ENCODE measurements at places on chromosomes 5 and 9.
A peak's percentile ranks its signal among the peaks of the same experiment; 100 is the strongest.

DNA sequence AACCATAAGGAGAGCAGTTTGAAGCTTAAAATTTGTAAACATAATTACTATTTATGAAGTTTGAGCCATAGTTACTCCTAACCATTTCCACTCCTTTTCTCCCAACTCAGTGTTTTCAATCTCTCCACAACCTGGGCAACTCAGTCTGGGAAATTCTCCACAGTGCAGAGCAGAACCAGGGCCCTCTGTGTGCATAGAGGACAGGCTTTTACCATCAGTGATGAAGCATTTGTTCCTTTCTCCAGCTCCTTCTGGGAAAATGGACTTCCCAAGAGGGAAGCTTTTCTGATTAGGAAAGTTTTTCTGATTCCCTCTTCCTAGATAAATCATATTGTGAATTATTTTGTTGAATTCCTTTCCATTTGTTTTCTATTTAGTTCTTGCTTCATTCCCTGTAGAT lies 132.3 kb upstream of the MPDZ start:
- no peaks in the 10 kb centered on the region for H3K36me3 ChIP-seq
- H3K4me1 ChIP-seq = no peaks in the 10 kb centered on the region
- H3K27ac ChIP-seq = no peak overlapping the region
- H3K4me3 ChIP-seq = no peak overlapping the region

DNA sequence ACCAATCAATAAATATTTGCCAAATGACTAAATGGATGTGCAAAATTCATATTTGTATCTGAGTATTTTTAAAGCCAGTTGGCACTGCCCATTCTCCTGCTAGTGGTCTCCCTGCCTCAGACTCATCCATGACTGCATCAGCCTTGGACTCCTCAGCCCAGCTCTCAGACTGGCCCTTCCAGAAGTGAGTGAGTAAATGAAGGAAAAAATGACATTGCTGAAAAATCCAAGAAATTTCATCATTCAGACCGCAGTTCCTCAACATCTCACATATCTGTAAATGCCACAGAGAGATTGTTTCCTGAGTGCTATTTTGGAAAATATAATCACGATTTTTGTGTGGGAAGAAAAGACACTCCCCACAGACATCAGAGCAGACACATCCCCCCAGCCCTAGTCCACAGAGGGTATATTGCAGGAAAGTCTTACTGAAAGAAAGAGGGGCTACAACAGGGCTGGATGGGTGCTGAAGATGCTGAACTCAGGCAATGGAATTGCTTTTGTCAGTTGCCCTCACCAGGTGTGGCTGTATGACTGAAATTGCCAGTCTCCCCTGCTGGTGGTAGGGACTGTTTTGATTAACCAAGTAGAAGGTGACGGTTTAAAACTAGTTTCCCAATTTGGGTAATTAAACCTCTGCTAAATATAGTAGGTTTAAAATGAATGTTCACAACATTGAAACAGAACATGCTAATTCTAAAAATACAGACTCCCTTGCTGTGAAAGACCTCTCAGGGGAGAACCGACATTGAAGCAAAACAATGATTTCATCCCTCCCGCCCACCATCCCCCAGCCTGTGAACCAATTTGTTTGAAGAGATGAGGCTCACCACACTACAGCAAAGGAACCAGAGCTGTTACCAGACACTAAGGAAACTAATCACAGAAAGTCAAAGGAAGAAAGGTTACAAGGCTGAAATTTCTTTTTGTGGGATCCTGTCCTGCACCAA lies 158.8 kb downstream of the DEPDC1B start:
- no peaks in the 10 kb centered on the region for H3K27me3 ChIP-seq
- H3K4me3 ChIP-seq = no peak overlapping the region
- H3K27ac ChIP-seq = peak overlapping the region; percentile 18
- peak; percentile 13 for DNase-seq

DNA sequence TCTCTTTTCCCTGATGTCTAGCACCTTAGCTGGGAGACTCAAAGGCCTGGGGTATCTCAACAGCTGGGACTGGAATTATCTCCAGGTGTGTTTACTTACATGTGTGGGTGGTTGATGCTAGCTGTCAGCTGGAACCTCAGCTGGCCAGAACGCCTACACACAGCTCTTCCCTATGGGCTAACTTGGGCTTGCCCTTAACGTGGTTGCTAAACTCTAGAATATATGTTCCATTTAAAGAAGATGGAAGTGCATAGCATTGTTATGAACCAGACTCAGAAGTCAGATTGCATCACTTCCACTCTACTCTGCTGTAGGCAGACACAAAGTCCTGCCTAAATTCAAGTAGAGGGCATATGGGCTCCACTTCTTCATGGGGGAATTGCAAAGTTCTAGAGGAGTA lies 29.3 kb downstream of the SGCD start:
- H3K27me3 ChIP-seq = no peaks in the 10 kb centered on the region
- no peak overlapping the region for H3K27ac ChIP-seq
- H3K4me1 ChIP-seq = no peaks in the 10 kb centered on the region
- no peak overlapping the region for H3K4me3 ChIP-seq
- H3K36me3 ChIP-seq = no peaks in the 10 kb centered on the region
- no peak for DNase-seq

- no peaks in the 10 kb centered on the region for H3K27me3 ChIP-seq
- H3K4me1 ChIP-seq = no peaks in the 10 kb centered on the region
- H3K4me3 ChIP-seq = no peak overlapping the region
- DNase-seq = no peak
Measured at GRCh38 chr5:42467981-42468524, 44.8 kb downstream of the GHR start.

DNA sequence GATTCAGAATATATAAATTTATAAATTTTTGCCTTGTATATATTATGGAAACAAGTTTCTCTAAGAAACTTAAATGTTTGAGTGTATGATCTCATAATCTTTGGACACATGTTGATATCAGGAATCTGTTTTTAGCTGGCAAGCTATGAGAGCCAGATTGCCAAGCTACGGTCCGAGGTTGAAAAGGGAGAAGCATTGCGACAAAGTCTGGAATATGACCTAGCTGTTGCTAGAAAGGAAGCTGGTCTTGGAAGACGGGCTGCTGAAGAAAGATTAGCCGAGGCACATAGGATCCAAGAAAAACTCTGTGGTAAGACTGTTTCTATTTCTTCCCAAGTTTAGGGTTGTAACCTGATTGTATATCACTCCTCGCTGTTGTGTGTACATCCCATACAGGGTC lies 25.9 kb downstream of the CCDC171 start:
- no peaks in the 10 kb centered on the region for H3K4me1 ChIP-seq
- no peaks in the 10 kb centered on the region for H3K36me3 ChIP-seq
- no peak for DNase-seq
- H3K4me3 ChIP-seq = no peak overlapping the region

- no peak for DNase-seq
- no peak overlapping the region for H3K27ac ChIP-seq
- no peak overlapping the region for H3K4me3 ChIP-seq
- no peaks in the 10 kb centered on the region for H3K27me3 ChIP-seq
Measured at GRCh38 chr9:124291801-124292396, 34.1 kb downstream of the NEK6 start.

DNA sequence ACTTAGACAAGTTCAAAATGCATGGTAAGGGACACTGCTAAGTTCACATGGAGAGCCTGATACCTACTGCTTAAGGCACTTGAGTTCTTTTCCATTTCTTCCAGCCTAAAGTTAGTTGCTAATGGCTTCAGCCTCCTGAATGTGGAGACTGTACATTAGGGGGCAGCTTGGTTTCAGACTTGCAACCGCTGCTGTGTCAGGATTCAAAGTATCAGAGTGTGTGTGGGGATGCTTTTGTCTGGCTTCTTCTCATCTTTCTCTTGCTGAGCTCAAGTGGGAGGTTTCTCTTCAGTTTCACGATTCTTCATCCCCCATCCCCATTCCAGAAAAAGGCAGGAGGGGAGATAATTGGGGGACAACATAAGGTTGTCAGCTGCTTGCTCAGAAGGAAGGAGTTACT lies 49.4 kb downstream of the ATP10B start:
- no peaks in the 10 kb centered on the region for H3K36me3 ChIP-seq
- no peaks in the 10 kb centered on the region for H3K27me3 ChIP-seq
- DNase-seq = peak; percentile 39
- H3K4me3 ChIP-seq = no peak overlapping the region

DNA sequence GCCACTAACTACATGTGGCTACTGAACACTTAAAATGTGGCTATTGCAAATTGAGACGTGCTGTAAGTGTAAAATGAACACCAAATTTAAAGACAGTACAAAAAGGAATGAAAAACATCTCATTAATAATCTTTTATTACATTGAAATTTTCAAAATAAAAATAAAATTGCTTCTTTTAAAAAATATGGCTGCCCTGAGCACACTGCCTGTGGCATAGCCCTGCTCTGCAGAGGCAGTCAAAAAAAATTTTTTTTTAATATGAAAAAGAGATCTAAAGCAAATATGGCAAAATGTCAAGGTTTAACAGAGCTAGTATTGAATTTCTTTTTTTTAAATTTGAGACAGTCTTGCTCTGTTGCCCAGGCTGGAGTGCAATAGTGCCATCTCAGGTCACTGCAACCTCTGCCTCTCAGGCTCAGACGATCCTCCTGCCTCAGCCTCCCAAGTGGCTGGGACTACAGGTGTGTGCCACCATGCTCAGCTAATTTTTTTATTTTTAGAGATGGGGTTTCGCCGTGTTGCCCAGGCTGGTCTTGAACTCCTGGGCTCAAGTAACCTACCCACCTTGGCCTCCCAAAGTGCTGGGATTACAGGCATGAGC lies 25.6 kb downstream of the CARNMT1 start:
- peaks cover 5% of the 10 kb centered on the region for H3K36me3 ChIP-seq
- no peaks in the 10 kb centered on the region for H3K27me3 ChIP-seq
- H3K4me3 ChIP-seq = no peak overlapping the region
- no peak overlapping the region for H3K27ac ChIP-seq

DNA sequence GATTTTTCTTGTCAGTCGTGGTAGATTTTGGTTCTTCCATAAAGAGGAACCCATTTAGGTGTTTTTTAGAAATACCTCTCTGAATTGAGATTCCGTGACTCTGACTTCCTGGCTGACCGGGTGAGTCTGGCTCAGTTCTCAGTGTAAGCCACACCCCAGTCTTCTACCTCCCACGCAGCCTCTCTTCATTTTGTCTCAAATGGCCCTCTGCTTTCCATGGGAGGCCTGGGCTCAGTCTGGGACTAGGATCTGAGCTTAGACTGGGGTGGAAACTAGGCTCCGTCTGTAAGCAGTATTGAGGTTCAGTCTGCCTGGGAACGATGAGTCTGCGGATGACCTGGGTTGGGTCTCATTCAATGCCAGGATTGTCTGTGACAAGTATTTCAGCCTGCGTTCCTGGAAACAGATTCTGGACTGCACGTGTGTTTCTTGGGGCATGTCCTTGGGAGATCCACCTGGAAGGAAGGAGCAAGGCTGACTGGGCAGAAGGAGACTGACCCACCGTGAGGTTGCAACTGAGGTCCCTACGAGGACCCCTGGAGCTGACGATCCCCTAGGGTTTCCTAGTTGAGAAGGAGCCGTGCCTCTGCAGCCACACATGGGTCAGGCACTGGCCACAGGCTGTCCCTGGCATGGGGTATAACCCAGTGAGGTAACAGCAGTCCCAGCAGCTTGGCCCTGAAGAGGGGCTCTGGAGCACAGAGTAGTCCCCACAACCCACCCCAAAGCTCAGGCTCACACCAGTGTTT lies 12.4 kb upstream of the CRB2 start:
- no peaks in the 10 kb centered on the region for H3K27me3 ChIP-seq
- no peaks in the 10 kb centered on the region for H3K36me3 ChIP-seq
- no peak overlapping the region for H3K4me3 ChIP-seq
- no peak overlapping the region for H3K27ac ChIP-seq

DNA sequence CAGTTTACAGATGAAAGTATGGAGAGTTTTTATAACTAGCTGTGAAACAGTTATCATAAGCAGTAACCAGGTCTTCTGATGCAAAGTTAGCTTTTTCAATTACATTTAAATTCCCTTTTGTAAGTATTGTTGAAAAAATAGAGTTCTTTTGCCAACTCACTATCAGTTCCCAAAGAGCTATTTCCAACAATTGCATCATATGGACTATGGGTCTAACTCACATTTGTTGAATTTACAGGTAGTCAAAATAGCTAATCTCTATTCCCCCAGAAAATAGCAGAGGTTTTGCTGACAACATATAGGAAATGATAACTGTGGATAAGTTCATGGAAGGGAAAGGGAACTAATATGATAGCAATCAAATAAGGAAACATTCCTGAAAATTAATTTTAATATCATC lies 1.4 kb downstream of the SPINK1 start:
- H3K27me3 ChIP-seq = no peaks in the 10 kb centered on the region
- no peak overlapping the region for H3K27ac ChIP-seq
- no peak overlapping the region for H3K4me3 ChIP-seq
- H3K36me3 ChIP-seq = no peaks in the 10 kb centered on the region

- no peaks in the 10 kb centered on the region for H3K27me3 ChIP-seq
- no peak overlapping the region for H3K4me3 ChIP-seq
- no peaks in the 10 kb centered on the region for H3K36me3 ChIP-seq
- peaks cover 14% of the 10 kb centered on the region for H3K4me1 ChIP-seq
- H3K27ac ChIP-seq = no peak overlapping the region
- DNase-seq = peak; percentile 93
Measured at GRCh38 chr5:159510282-159510681, 180.0 kb upstream of the IL12B start.

DNA sequence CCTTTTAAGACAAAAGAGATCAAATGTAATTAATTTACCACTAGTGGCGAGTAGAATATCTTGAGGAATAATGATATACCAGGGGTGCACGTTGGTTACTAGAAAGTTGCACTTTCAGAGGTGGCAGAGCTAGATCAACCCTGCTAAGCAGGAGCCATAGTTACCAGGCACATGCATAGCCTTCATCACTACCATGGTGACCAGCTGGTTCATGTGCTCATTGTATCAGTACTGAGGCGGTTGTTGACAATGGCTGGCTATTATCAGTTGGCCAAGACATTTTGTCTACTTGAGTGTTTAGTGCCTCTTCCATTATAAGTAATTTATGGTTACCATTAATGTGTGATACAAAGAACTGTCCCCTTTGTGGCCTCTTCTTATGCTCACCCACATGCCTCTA lies 201.2 kb downstream of the FGF10 start:
- no peaks in the 10 kb centered on the region for H3K36me3 ChIP-seq
- no peak overlapping the region for H3K27ac ChIP-seq
- H3K27me3 ChIP-seq = no peaks in the 10 kb centered on the region

DNA sequence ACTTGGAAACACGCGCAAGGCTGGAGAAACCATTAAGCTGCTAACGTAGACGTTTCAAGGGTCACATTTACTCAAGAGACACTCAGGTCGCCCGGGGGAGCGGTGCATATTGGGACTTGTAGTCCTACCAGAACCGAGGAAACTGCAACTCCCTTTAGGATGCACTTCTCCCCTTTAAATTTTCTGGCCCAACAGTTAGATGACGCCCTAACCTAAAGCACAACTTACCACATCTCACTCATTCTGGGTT lies 384 bp upstream of the DMXL1 start:
- no peaks in the 10 kb centered on the region for H3K27me3 ChIP-seq
- no peaks in the 10 kb centered on the region for H3K36me3 ChIP-seq
- H3K4me1 ChIP-seq = peaks cover 11% of the 10 kb centered on the region
- H3K27ac ChIP-seq = no peak overlapping the region
- H3K4me3 ChIP-seq = peak overlapping the region; percentile 58

All from neural progenitor cell (in vitro differentiated cells).